ENCODE measurements at places on chromosomes 3 and 15.

DNA sequence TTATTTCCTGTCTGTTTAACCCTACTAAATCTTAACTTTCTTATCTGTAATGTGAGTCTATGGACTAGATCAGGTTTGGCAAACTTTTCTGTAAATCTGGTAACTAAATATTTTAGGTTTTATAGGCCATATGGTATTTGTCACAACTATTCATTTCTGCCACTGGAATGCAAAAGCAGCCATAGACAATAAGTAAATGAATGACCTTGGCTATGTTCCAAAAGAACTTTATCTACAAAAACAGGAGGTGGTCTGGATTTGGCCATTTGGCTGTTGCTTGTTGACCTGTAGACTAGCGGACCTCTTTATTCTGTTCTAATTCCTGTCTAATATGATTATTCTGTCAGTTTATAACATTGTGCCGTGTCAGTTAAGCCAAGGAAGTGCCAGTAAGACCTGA is 314.2 kb downstream of the LPP start:
- H3K4me1 ChIP-seq: no peaks in the 10 kb centered on the region
- no peak overlapping the region for H3K4me3 ChIP-seq
- H3K27me3 ChIP-seq: no peaks in the 10 kb centered on the region
- H3K36me3 ChIP-seq: no peaks in the 10 kb centered on the region
- H3K27ac ChIP-seq: no peak overlapping the region

GRCh38 chr3:117080872-117081271 is 371.3 kb downstream of the TUSC7 start:
- H3K4me3 ChIP-seq: no peak overlapping the region
- no peaks in the 10 kb centered on the region for H3K4me1 ChIP-seq
- no peaks in the 10 kb centered on the region for H3K27me3 ChIP-seq
- no peak for DNase-seq
- no peaks in the 10 kb centered on the region for H3K36me3 ChIP-seq

DNA sequence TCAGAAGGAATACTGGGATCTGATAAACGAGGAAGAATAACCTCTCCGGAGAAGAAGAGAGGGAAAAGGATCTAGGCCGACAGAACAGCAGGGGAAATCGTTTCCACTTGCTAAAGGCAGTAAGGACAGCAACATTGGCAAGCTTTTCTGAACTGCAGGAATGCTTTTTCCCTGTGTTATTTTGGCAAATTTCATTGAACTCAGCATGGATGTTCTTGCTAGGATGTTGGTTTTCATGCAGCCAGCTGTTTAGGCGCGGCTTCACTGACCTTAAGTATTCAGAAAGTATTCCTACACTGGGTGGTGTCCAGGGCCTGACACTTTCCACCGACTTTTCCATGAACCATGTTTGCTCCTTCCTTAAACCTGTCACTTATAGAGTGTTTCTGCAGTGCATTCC is 489.7 kb downstream of the CNTN3 start:
- H3K36me3 ChIP-seq: no peaks in the 10 kb centered on the region
- DNase-seq: no peak
- H3K4me3 ChIP-seq: no peak overlapping the region

DNA sequence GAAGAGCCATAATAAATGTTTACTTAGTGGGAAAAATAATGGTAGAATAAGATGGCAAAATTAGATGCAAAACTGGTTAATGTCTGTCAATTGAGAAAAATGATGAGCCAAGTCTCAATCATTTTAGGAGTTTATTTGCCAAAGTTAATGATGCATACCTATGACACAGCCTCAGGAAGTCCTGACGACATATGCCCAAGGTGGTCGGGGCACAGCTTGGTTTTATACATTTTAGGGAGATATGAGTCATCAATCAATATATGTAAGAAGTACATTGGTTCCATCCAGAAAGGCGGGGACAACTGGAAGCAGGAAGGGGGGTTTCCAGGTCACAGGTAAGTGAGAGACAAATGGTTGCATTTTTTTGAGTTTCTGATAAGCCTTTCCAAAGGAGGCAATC is 31.5 kb downstream of the CLEC3B start:
- no peak for DNase-seq
- no peak overlapping the region for H3K4me3 ChIP-seq
- H3K27me3 ChIP-seq: no peaks in the 10 kb centered on the region
- H3K4me1 ChIP-seq: peaks cover 4% of the 10 kb centered on the region
- H3K36me3 ChIP-seq: no peaks in the 10 kb centered on the region

DNA sequence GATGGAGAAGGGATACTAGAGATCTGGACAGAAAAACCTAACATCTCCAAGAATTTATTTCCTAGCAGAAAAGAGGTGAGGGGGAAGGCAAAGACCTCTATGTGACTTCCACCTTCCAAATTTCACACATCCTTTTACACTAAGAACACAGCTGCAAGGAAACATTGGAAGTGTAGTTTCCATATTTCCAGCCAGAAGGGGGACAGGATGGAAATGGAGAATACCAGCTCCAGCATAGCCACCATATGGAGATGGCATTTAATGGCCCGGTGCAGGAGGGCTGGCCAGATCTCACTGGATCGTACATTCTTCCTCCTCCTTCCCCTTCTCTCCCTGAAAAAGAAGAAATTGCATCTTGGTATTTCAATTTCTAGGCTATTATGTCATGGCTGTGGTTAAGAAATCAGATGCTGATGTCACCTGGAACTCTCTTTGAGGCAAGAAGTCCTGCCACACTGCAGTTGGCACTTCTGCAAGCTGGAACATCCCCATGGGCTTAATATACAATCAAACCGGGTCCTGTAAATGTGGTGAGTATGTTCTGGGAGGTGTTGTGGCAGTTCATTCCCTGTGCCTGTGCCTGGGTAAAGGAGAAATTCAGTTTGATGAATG is 36.9 kb upstream of the TF start:
- no peaks in the 10 kb centered on the region for H3K36me3 ChIP-seq
- H3K27me3 ChIP-seq: no peaks in the 10 kb centered on the region
- DNase-seq: no peak
- no peak overlapping the region for H3K27ac ChIP-seq
- H3K4me1 ChIP-seq: no peaks in the 10 kb centered on the region

DNA sequence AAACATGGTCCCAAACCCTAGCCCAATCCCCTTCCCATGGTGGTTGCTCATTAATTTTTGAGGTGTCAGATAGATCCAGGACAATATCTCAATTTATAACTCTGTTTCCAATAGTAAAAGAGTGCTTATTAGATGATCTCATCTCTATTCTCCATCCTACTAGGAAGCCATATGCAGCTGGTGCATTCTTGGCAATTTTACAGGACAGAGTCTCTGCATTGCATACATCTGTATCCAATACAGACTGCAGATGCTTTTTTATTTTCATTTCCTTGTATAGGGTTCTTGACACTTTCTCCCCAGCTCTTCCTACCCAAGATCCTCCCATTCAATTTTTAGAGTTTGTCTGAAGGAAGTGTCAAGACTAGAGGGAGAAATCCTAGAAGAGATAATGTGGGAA is 194.8 kb upstream of the DPH6 start:
- no peaks in the 10 kb centered on the region for H3K36me3 ChIP-seq
- H3K27me3 ChIP-seq: no peaks in the 10 kb centered on the region
- DNase-seq: no peak
- H3K4me3 ChIP-seq: no peak overlapping the region
- H3K4me1 ChIP-seq: no peaks in the 10 kb centered on the region

DNA sequence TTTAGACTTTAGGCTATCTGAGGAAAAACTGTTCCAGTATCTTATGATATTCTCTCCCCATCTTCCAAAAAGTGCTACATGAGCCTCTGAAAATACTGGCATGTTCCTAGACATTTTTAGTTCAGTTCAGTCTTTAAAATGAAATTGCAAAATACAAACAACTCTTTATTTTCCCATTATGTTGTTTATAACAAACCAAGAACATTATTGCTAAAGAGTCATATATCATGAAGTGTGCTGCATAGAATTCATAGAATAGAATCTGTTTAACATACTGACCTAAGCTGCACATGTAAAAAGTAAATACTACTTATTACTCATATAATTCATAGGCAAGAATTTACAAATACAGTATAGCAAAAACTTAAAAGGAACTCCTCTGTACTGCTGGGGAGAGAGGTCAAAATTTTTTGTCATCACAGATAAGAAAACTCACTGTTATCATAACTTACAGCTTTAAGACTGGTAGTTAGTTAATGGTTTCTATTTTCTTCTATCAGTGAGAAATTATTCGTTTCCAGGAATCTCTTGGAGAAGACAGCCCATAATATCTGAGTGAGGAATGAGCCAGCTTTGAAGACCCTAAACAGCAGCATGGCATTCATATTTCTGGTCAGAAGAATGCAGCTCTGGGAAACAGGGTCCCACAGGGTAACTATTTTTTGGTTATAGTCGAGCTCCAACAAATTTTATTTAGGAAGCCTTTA is 32.2 kb downstream of the FILIP1L start:
- H3K36me3 ChIP-seq: no peaks in the 10 kb centered on the region
- no peak for DNase-seq
- H3K4me3 ChIP-seq: no peak overlapping the region
- H3K27ac ChIP-seq: no peak overlapping the region

DNA sequence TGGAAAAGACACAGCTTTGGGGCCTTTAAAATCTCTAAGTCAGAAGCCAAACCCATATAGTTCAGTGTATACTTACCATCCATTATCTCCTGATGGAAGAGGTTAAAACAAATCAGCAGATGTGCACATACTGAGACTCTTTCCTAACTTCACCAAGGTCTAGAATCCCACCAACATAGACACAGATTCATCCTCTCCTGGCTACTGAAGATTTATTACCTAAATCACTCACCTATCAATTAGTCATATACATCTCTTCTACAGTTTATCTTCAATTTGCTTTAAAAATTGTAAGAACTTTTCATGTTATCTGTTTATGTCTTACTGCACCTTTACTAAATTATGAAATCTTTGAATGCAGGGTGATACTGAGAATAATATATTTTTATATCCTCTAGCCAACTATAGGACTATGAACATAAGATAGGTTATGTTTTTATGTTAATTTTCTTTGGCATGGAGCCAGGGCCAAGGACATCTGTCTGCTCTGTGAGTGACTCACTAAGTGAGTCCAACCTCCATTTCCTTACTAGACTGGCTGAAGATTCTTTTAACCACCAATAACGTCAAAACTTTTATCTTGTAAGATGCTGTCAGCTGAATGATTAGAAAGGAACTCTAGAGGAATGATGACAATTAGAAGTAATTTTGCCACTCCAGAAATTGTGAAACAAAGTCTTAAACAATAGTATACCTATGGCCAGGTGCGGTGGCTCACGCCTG is 397.6 kb downstream of the FOXP1 start:
- H3K36me3 ChIP-seq: no peaks in the 10 kb centered on the region
- no peak overlapping the region for H3K27ac ChIP-seq
- H3K4me1 ChIP-seq: no peaks in the 10 kb centered on the region
- H3K27me3 ChIP-seq: no peaks in the 10 kb centered on the region

DNA sequence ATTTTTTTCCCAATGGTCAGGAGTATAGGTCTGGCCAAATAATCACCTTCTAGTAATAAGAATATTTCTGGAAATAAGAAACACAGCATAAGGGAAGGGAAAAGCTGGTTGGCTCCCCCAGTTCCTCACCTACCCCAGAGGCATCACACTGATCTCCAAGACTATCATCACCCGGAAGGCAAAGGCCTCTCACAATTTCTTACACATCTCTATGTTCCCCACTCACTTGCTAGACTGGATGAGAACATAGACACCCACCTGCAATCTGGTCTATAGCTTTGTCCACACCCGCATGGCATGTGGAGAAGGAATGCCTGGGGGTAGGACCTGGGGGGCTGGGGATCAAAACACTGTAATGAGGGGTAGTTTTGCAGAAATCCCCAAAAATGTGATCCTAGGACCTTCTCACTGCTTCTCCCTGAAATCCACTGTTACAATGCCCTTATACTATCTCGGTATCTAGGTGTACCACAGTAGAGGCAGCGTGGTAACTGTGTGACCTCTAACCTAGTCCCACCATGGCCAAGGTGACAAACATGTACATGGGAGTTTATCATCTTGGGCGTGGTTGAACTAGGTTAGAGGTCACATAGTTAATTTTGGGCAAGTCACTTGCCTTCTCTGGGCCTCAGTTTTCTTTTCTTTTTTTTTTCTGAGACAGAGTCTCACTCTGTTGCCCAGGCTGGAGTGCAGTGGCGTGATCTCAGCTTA is 29.5 kb upstream of the NRROS start:
- no peak overlapping the region for H3K4me3 ChIP-seq
- no peaks in the 10 kb centered on the region for H3K27me3 ChIP-seq
- H3K27ac ChIP-seq: no peak overlapping the region

- no peak overlapping the region for H3K4me3 ChIP-seq
- H3K27ac ChIP-seq: no peak overlapping the region
- H3K36me3 ChIP-seq: no peaks in the 10 kb centered on the region
Measured at GRCh38 chr3:27939521-27939920, 217.4 kb upstream of the EOMES start.

DNA sequence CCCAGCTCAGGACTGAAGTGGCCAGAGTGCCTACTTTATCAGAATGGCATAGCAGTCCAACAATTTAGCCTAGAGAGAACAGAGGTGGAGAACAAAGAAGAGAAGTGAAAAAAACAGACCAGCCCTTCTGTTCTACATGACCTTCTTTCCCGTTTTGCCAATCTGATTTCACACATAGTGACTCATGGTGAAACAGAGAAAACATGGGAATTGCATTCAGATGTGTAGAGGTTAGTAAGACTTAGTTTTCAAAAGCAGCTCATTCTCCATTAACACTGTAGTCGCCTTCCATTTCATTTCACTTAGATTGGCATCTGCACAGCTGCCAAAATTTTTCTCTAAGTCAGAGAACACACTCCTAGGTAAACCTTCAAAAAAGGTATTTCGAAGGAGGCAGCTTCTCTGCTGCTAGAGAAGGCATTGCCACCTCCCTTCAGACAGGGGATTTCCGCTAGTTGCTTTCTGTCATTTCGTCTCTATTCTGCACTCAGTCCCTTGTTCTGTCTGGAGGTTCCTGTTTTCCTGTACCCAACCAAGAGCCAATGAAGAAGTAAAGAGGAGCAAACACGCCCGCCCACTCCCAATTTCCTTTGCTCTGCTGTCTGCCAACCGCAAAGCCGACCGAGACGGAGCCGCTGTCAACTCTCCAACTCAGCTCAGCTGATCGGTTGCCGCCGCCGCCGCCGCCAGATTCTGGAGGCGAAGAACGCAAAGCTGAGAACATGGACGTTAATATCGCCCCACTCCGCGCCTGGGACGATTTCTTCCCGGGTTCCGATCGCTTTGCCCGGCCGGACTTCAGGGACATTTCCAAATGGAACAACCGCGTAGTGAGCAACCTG is at the start of gene ARL6IP5:
TSS of gene ARL6IP5 (plus strand) at position 612 of the 842 bp plus-strand sequence. CDS start at position 723, 111 bp downstream.
- H3K4me3 ChIP-seq: peak within 1 kb of the TSS; percentile 95
- no peaks in the 10 kb centered on the region for H3K36me3 ChIP-seq
- H3K4me1 ChIP-seq: peaks cover 20% of the 10 kb centered on the region
- H3K27ac ChIP-seq: peak within 1 kb of the TSS; percentile 95
- peak; percentile 89 for DNase-seq

GRCh38 chr3:158094235-158095110 is 11.7 kb downstream of the SHOX2 start:
- H3K4me3 ChIP-seq: no peak overlapping the region
- peak; percentile 11 for DNase-seq
- H3K4me1 ChIP-seq: peaks cover 25% of the 10 kb centered on the region
- no peak overlapping the region for H3K27ac ChIP-seq
- no peaks in the 10 kb centered on the region for H3K36me3 ChIP-seq
- H3K27me3 ChIP-seq: peaks cover 76% of the 10 kb centered on the region
